ENCODE measurements at places on chromosomes 7 and 10.

DNA sequence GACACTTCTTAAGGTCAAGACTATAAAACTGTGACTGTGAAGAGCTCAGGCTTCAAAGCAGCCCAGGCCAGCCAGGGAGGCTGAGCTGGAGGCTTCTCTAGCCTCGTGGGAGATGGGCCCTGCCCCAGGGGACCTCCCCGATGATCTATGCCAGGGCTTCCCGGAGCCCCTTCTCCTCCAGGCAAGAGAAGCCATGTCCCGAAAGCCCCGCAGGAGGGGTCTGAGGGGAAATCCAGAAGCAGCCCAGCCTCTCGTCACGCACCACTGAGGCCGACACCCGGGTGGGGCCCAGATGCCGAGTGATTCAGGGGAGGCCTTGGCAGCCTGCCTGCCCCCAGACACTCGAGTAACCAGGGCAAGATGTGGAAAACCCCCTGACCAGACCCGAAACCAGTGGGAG, 63.7 kb downstream of the PROSER2 start:
- DNase-seq: no peak

GRCh38 chr10:21292763-21293517, 232.5 kb downstream of the SKIDA1 start:
- DNase-seq: peak; percentile 90

DNA sequence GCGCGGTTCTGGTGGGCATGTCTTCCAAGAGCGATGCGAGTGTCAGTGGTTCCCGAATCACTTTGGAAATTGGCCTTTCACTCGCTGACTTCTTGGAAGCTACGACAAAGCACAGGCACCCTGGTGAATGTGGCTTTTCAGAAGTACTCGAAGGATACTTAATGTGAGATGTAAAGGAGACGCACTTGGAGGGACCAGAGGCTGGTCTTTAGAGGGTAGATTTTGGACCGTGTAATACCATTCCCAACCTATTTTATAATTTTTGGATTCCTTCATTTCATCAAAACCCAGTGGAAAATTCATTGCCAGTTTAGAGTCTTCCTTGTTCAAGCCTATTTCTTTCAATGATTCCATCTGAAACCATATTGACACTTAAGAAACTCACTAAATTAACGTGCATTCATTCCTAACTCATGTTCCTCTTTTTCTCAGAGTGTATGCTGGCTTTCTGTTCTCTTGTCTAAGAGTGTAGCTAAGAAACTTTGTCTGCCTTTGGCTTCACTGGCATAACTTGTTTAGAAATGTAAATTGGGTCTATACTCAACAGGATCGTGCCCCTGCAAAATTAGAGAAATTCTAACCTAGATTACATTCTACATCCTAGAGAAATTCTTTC, 645 bp upstream of the COPG2 start:
- DNase-seq: no peak

GRCh38 chr7:11726001-11726793, 105.8 kb downstream of the THSD7A start:
- peak; percentile 24 for DNase-seq

DNA sequence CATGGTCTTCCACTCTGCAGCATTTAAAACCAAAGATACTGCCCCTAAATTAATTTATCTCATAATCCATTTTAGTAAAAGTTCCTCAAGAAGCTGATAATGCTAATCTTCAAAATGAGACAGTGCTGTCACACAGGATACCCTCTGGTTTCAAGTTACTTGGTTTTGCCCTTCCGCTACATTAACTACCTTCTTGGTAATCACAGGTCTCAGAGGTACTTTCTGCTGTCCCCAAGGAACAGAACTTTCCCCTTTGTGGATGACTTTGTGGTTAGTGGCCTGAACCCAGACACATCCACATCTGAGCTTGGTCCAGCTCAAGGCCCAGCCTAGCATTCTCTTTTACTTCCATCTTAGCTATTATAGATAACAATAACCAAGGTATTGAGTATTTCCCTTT, 88.8 kb upstream of the TMEM26 start:
- DNase-seq: no peak

DNA sequence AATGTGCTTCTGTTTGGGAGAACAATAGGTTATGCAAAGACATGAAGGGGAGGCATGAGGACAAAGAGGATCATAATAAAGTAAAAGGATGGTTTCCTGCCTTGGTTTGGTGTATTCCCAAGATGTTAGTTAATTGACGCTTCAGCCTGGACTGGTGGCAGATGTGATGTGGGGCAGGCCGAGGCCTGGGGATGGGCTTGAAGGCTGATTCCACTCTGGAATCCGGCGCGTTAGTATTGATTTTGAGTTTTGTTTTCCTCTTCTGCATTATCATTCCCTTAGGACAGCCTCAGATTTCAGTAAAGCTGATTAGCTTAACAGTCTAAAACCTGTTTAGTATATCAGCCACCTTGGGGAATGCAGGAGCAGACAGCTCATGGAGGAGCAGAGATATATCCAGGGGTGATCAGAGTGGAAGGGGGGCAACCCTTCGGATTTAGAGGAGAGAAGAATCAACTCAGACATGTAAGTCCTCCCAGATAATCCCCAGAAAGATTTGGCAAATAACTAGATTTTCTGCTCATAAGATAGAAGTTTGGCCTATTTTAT, 159.8 kb upstream of the MTPN start:
- DNase-seq: no peak

Data from femur (tissue), 1 donor.